ENCODE measurements at places on chromosomes 16 and 17.

GRCh38 chr17:73166731-73167581 is 2.1 kb downstream of the SSTR2 start:
- DNase-seq, result peak; percentile 26

- no peak for DNase-seq
Observed at GRCh38 chr17:29068818-29069217, 25.9 kb downstream of the PIPOX start.

DNA sequence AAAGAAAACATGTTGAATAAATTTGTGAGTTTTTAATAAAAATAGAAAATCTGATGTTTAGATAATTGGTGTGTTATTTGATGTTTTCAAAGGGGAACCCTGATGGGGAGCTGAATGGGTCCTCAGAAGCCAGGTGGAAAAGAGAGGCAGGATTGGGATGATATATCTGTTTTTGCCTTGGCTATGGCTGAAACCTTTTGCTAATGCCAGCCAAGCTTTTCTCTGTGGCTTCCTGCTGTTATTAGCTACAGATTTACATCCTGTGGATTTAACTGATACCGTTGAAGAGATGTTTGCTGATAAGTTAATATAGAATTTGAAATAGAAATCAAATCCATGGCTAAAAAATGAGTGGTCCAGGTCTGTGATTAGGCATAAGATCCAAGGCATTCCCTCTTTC is 4.2 kb upstream of the AATF start:
- DNase-seq, result no peak

GRCh38 chr17:68734931-68735330 is 133.8 kb upstream of the FAM20A start:
- no peak for DNase-seq

DNA sequence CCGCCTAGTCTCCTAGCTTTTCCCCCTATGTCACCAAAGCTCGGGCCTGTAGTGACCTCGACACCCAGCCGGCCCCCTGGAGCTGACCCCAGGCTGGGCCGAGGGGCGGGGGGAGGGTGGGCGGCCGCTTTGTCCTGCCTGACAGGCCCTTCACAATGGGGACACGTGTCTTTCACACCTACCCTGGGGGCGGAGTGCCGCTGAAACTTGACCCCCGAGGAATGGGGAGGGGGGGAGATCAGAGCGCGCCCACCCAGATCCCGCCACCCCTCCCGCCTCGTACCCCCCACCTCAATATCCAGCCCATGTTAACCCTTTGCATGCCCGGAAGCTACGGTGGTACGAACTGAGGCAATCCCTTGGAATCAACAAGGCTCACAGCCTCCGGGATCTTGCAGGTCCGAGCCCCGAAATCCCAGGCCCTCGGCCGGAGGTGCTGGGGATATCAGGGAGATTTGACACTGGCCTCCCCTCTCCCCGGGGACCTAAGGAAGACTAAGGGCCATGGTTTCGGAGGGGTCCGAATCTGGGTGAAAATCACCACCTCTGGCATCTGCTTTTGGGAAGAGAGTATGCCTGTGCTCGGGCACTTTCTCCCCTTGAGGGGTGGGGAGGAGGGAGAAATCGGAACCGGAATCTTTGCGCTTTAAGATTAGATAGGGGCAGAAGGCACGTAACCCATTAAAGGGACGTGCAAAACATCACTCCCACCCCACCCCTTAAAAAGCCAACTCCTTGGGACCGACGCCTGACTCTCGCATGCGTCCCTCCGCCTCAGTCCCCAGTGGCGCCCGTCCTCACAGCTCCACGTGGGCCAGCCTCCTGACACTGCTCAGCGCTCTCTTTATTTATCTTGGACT is 2.6 kb downstream of the NOG start:
- DNase-seq, result no peak

DNA sequence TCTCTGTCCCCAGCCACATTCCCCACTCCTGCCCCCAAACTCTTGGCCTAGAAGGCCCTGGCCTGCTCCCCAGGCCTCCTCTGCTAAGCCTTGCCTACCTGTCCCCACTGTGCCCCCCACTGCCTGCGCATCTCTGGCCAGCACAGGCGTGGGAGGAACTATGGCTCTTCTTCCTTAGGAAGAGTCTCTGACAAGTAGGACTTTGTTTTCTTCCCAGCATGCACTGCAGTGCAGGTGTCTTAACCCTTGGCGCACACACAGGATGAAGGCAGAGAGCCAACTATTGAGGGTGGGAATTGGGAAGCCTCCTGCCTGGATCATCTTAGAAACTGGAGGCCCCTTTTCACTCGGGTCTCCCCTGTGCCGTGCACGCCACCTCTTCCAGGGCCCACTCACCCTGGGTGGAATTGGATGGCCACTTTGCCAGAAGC is 3.6 kb downstream of the AMDHD2 start:
- no peak for DNase-seq

DNA sequence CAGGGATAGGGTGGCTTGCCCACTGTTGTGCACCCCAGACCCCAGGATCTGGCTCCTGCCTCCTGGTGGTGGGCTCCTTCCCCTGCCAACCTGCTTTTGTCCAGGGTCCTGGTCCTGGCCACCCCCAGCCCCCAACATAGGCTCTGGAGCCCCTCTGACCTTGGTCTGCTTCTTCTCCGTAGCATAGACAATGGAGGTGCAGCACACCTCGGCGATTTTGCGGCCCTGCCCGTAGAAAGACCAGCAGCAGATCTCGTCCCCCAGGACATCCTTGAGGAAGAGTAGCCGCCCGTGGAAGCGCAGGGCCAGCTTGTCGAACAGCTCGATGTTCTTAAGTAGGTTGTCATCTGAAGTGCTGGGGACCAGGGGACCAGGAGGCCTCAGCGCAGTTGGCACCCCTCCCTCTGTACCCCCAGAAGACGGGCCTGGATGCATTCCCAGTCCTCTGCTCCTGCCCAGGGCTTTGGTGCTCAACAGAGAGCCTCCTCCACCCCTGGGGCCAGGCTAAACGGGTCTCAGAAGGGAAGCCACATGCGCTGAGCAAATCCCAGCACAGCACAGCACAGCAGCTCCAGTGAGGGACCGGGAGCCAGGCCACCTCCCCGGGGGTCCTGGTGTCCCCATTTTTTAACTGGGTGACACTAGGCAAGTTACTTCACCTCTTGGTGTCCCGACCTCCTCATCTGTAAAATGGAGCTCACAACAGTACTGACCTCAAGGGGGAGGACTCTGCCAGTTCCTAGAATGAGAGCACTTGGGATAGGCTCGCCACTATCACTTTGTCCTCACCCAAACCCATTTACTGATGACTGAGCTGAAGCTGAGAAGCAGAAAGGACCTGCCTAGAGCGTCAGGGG is 10.8 kb downstream of the ASPHD1 start:
- no peak for DNase-seq

- no peak for DNase-seq
Observed at GRCh38 chr16:11744075-11744470, 1.4 kb upstream of the TXNDC11 start.

DNA sequence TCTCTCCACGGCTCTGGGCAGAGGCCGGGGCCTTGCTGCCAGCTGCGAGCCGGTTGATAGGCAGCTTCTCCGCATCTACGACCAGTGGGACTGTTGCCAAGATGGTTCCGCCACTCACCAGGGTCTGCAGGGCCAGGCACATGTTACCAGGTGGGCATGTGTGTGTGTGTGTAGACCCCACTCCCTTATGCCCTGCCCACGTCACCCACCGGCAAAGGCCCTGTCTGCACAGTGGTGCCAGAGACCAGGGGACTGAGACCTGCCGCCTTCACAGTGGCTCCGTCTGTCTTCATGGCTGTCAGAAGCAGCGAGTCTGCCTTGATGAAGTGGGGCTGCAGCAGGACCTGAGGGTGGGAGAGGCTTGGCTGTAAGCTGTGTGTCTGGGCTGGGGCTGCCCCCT is 17.7 kb downstream of the SREBF1 start:
- DNase-seq, result no peak

DNA sequence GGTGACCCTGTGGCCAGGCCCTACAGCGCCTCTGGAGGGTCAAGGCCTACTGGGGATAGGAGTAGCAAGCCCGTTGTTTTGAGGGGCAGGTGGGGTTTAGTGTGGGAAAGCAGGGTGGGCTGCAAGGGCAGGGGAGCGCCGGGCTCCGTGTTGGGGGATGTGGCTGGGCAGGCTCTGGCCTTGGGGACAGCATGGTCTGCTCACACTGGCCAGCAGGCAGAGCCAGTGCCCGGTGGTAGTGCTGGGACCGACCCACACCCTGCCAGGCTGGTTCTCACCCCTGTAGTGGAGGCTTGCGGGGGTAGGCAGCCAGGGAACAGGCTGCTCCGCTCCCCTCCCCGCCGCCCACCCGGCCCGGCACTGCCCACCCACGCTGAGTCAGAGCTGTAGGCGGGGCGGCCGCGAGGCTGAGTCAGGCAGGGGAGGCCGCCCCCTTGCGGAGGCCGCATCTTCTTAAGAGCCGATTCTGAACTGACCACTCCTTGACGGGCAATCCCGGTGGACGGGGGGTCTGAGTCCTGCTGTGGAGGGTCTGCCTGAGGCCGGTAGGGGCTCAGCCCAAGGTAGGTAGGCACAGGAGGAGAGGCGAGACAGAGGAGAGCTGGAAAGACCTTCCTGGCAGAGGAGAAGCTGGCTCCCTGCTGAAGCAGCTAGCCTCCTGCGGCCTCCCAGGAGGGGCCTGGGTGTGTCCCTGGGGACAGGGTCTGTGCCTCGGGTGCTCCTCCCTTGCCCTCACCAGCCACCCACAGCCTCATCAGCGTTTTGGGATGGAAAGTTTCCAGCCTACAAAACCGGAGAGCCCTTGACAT is 62.4 kb downstream of the BAIAP2 start:
- peak; percentile 81 for DNase-seq

DNA sequence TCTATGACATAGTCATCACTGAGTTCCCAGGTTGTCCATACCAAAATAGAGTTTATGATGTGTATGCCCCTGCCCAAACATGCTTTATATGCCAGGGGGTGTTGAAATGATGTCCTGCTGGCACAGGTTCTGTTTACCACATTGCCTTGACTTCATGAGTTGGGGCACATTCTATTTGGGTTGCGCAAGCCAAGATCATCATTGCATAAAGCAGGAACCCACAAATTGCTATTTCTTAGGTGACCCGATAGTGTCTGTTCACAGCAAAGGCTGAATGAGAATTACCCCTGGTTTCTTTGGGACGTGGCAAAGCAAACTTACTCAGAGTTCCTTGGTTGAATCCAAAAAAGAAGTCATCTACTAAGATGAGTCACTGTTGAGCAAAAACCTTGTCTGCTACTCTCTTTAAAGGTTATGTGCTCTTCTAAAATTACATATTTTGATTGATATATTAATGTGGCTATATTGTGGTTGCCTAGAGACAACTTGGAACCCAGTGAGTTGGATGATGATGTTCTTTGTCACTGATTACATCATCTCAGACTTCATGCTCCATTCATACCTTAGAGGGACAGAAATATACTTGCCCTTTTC is 912.6 kb upstream of the SOX9 start:
- DNase-seq, result peak; percentile 59

DNA sequence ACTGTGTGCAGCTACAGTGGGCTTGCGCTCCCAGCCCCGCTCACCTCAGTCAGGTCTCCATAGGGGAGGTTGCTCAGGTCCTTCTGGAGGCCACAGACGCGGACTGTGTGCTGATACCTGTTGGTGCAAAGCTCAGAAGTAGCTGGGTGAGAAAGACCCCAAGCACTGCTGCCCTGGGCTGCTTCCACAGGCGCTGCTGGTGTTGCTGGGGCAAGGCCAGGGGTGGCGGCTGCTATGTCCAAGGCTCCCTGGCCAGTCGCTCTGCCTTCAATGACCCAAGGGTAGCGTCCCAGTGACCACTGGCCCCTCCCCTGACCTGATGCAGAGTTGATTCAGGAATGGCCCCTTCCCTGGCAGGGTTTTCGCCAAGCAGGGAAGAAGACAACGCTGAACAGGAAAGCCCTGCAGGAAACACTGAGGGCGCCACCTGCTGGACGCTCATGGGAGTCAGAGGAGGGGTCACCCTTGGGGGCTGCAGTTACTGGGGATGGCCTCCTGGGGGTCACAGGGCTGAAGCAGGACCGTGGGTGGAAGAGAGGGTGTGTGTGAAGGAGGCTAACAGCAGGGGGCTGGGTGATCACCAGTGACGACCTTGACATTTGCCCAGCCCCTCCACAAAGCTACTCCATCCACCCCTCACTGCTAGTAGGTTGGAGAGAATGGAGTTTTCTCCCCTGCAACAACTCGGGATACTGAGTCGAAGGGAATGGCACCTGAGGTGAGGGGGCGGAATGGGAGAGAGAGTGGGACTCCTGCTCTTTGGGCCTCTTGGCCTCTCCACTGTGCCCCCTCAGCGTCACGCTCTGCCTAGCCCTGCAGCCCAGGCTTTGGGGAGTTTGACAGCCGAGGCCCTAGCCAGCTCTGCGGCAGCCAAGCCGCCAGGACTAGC is 38.3 kb downstream of the ABCC12 start:
- DNase-seq, result peak; percentile 58

DNA sequence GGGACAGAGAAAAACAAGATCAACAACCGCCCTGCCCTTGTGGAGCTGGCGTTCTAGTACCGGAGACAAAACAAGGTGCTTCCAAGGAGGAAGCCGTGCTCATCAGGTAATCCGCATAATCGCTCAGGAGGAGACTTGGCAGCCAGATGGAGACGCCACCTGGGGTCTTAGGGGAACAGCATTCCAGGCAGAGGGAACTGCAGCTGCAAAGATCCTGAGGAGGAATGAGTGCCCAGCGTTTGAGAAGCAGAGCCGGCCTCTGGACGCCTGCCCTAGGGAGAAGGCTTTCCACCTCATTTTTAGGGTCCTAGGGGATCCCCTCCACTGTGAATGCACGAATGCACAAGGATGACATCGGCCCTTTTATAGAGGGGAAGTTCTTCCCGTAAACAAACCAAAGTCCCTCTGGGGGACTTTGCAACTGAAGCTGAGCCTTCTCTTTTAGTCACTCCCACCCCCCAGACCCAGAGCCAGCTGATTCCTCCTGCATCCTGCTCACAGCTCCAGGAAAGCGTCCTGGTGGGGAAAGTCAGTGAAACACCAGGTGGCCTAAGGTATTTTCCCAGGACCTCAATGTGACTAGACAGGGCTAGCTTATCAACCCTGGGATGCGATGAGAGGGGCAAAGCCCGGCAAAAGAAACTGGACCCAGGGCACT is 13.2 kb upstream of the MPRIP start:
- DNase-seq, result no peak

DNA sequence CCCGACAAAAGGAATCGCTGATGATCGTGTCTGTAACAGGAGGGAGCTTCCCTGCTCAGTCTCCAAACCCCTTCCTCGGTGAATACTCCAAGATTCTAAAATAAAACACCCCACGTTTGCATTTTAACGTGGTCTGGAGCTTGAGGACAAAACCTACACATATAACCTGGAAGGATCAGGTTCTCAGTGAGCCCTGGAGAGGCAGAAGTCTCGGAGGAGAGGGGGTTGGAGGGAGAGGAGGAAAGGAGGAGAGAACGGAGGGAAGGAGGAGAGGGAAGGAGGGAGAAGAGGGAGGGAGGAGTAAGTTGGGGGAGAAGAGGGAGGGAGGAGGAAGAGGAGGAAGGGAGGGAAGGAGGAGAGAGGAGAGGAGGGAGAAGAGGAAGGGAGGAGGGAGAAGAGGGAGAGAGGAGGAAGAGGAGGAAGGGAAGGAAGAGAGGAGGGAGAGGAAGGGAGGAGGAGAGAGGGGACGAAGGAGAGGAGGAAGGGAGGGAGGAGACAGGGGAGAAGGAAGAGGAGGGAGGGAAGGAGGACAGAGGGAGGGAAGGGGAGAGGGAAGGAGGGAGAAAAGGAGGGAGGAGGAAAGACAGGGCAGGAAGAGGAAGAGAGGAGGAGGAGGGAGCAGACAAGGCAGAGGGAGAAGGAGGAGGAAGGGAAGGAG is 27.4 kb upstream of the GINS2 start:
- no peak for DNase-seq

Measured in foreskin fibroblast (primary cell).